Body of pancreas (tissue), 4 donors: ENCODE measurements at places on chromosomes 11 and 22.

DNA sequence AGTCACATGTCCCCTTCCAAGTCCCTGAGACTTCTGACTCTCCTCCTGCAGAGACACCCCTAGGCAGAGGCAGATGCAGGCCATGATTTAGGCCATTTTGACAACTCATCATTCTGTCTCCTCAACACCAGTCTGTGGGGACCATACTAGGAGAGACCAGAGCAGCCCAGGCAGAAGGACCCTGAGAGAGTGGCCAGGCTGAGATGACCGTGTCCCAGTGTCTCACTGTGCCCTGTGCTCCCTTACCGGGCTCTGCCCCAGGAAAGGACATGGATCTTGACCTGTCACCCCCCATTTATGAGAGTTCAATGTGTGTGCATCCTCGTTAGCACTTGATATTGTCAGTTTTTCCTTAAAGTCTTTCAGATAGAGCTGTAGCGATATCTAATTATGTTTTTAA is 52.4 kb upstream of the IGLL5 start:
- no peak for DNase-seq

GRCh38 chr11:15500643-15501042 is 385.9 kb downstream of the INSC start:
- DNase-seq, result no peak

- DNase-seq, result no peak
Observed at GRCh38 chr11:59644528-59644927, 24.3 kb downstream of the PATL1 start.

DNA sequence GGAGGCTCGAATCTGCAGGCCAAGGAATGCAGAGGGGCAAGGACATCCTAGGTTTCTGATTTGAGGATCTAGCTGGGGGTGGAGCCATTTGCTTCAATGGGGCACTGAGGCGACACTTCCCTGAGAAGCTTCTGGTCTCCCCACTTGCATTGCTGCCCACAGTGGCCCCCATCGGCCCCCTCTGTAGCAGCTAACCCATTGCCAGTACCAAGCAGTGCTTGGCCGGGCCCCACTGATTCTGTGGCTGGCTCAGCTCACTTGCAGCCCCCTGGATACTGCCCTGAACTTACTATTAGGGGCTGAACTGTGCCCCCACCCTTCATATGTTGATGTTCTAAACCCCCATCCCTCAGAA is 42.9 kb upstream of the SHISAL1 start:
- DNase-seq, result peak; percentile 2

DNA sequence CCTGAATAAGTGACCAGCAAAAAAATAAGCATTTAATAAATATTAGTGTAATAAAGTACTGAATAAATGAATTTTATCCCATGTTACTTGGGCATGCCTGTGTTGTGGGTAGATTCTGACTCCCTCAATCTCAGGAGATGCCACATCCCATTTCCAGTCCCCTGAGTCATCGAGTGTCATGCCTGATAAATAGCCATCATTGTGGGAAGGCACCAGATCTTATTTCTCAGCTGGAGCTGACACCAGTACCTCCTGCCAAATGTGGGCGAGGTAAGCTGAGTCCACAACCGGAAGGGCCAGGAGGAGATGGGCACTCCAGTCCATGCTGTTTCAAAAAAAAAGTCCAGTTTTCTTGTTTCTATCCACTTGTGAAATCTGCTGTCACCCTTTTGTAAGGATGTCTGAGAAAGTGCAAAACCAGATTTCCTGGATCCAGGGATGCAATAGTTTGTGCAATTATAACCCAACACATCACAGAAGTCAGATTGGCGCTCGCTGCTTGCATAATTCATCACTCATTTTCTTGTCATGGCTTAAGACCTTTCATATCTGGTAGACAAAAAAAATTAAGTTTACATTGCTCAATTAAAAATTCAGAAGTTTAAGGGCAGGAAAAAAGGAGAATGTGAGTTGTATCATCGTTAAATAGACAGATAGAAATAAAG is 311.6 kb downstream of the MIAT start:
- no peak for DNase-seq

- no peak for DNase-seq
Observed at GRCh38 chr22:25942115-25942855, 200.3 kb downstream of the MYO18B start.

- no peak for DNase-seq
Observed at GRCh38 chr11:106086850-106087249, 9.4 kb downstream of the AASDHPPT start.

DNA sequence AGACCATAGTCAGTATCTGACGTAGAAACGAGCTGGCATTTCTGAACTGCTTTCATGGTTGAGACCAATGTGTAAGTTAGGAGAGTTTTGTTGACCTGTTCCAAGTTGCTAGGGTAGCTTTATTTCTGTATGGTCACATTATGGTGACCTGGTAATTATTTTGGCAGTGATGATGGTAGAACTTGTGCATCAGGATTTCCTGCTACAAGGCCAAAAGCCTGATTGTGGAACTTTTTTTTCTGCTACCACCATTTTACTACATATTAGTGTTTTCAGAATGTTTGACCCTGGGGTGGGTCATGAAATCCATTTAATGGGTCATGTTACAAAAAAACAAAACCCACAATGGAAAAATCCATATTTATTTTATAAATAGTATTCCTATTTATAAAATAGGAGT is 18.9 kb downstream of the FBXO7 start:
- no peak for DNase-seq

GRCh38 chr11:16603890-16604793 is 134.3 kb upstream of the C11orf58 start:
- peak; percentile 71 for DNase-seq

GRCh38 chr11:131904756-131905155 is 534.3 kb downstream of the NTM start:
- DNase-seq, result no peak

GRCh38 chr11:65551572-65552387 is 6.4 kb downstream of the LTBP3 start:
- DNase-seq, result peak; percentile 82

- no peak for DNase-seq
Observed at GRCh38 chr11:94117871-94118270, 10.8 kb upstream of the PANX1 start.

- DNase-seq, result no peak
Observed at GRCh38 chr22:41996826-41997225, 1.8 kb upstream of the WBP2NL start.
